ENCODE measurements at places on chromosomes 11 and 22.

GRCh38 chr11:118633979-118634378 lies 26.6 kb downstream of the PHLDB1 start:
- DNase-seq = no peak

DNA sequence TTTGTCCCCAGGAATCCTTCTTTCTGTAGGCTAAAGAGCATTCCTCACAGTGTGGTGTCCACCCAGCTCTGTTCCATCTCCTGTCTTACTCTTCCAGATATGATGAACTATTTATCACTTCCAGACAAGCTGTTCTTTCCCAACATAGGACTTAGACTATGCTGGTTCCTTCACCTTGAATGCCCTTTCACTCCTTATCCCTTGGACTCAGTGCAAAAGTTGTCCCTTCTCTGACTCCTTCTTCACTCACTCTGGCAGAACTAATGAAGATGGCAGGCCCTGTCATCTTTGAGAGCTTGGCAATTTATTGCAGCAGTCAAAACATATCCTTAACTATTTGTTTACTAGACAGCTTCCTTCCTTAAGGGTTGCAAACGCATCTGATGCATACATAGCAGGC lies 3.5 kb upstream of the OSBP2 start:
- DNase-seq = no peak

DNA sequence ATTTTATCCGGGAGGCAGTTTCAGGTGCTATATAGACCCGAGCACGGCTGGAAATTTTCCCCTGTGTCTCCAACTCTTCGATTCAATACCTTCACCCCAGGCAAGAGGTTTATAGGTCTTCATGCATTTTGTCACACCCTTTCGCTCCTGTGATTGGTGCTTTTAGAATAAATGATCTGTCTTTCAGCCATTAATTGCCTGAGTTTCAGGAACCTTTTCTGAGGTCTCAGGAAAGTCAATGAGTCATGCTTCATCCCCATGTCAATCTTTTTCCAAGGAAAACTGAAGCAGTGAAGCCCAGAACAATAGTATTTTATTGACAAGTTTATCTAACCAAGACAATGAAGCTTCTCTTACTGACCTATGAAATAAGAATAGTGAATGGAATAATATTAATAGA lies 29.9 kb downstream of the FAM181B start:
- no peak for DNase-seq

GRCh38 chr11:108307751-108308150 lies 84.9 kb downstream of the ATM start:
- DNase-seq = no peak

GRCh38 chr22:29306175-29306834 lies at the start of gene GAS2L1:
Gene GAS2L1, plus strand, starts transcription at chr22:29306650. Its CDS starts 1,456 bp downstream, at chr22:29308106.
- no peak for DNase-seq

DNA sequence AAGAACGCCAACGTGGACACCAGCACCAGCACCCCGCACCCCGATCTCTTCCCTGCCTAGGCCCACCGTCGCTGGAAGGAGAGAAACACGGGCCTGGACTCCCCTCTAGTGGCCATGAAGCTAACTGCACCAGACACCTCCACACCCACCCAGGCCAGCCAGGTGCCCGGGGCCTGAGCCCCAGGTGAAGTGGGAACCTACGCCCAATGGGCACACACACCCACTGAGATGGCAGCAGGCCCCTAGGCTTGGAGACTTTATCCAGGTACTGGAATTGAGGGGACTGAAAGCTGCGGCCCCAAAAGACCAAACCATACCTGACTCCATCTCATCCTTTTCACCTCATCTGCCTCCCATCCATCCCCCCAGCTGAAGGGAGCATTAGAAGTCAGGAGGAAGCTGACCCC lies 81.0 kb downstream of the BUD13 start:
- no peak for DNase-seq

DNA sequence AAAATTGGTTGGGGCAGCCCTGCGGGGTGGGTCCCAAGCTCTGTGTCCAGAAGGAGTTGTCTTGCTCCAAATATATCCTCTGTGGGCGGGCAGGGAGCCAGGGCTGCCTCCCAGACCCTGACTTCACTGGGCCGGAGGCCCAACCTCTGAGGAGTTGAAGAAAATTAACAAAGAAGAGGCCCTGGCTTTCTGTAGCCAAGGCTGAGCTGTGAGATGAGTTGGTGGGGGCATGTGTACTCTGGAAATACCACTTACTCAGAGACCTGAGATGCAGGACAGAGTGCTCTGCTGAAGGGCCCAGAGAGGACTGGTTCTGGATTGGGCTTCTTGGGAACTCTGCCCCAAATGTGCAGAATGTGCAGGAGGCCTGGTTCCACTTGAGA lies 96.3 kb downstream of the SWAP70 start:
- DNase-seq = peak; percentile 52

DNA sequence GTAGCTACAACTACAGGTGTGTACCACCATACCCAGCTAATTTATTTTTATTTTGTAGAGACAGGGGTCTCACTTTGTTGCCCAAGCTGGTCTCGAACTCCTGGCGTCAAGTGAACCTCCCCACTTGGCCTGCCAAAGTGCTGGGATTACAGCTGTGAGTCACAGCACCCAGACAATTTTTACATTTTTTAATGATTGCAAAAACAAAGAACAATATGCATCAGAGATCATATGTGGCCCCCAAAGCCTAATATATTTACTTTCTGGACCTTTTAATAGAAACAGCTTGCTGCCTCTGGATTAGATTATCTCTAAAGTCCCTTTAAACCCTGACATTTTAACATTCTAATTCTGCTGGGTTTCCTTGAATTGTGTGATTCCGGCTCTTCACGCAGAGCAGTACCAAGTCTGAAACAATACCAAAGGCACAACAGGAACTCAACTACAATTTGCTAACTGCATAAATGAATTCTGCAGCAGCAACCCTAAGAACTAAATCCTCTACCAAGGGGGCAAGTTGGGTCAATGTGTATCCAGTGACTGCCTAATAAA lies 25.0 kb downstream of the RAB30 start:
- DNase-seq = no peak

DNA sequence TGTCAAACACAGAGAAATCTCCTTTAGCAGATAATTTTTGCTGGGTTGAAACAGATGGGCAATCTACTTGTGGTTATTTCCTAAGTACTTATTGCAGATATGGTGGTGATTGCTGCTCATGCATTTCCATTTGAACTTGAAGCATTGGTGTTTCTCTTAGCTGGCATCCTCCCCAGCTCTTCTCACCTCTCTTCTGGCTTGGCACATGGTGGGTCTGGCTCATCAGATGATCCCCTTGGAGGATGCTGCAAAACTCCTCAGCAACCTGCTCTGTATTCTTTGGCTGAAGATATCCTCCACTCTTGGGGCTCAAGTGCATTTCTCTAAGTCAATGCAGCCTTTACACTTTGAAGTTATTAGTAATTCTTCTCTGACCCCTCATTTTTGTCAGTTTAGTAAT lies 87.3 kb upstream of the MYO18B start:
- DNase-seq = no peak

- no peak for DNase-seq
These were observed 14.1 kb downstream of the ANKK1 start for GRCh38 chr11:113401718-113402117.

DNA sequence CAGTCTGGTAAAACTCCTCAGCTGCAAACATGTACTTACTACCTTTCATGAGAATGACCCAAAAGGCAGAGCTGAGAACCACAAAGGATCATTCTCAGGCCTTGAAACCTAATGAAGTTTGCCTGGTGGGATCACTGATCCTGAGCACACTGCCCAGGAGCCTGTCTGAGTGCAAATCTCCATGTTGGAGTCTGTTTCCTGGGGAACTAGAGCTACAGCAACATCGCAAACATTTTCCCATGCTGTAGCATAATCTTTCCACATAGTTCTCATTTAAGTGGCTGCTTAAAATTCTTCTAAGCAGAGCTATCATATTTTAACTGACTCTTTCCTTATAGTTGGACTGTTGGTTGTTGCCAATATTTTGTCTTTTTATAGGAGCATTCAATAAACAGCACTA lies 58.5 kb downstream of the GUCY1A2 start:
- no peak for DNase-seq

DNA sequence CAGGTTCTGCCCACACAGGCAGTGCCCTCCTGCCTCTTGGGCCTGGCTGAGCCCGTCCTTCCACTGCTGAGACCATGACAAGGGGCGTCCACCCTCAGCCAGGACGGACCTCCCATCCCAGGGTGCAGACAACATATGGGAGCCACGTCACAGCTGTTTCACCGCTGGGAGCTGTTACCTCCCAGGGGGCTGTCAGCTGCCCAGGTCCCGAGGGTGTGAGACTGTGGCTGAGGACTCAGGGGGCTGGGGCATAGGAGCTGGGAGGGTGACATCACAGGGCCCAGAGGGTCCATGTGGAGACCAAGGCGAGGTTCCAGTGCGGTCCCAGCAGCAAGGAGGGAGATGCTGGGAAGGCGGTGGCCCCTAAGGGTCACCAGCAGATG lies 17.9 kb upstream of the CTSD start:
- DNase-seq = no peak

DNA sequence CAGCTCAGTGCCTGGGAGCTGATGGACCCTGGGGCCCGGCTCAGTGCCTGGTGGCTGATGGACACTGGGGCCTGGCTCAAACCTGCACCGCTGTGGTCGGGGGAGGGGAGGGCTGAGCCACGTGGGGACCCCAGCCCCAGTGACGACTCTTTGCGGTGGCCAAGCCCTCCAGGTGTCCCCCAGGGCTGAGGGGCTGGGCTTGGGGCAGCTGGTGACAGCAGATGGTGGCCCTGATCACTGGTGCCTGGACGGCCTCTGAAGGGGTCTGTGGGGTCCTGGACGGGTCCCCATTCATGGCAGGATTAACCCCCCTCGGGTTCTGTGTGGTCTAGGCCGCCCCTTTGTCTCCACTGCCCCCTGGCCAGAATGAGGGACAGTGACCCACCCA lies 3.4 kb upstream of the MUC5B start:
- no peak for DNase-seq

GRCh38 chr11:120540744-120541465 lies 29.4 kb downstream of the GRIK4 start:
- no peak for DNase-seq

- DNase-seq = no peak
These were observed 1.8 kb upstream of the VSTM5 start for GRCh38 chr11:93852242-93852641.

GRCh38 chr11:108853864-108854263 lies 189.0 kb downstream of the DDX10 start:
- DNase-seq = no peak

DNA sequence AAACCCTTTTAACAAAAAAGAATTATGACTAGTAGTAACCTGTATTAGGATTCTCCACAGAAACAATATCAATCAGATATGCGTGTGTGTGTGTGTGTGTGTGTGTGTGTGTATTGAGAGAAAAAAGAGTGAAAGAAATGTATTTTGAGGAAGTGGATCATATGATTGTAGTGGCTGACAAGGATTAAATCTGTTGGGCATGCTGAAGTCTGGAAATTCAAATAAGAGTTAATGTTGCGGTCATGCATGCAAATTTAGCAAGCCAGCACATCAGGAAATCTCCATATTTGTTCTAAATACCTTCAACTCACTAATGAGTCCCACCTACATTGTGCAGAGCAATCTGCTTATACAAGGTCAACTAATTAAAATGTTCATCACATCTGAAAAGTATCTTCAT lies 46.8 kb upstream of the IGLL5 start:
- DNase-seq = no peak

DNA sequence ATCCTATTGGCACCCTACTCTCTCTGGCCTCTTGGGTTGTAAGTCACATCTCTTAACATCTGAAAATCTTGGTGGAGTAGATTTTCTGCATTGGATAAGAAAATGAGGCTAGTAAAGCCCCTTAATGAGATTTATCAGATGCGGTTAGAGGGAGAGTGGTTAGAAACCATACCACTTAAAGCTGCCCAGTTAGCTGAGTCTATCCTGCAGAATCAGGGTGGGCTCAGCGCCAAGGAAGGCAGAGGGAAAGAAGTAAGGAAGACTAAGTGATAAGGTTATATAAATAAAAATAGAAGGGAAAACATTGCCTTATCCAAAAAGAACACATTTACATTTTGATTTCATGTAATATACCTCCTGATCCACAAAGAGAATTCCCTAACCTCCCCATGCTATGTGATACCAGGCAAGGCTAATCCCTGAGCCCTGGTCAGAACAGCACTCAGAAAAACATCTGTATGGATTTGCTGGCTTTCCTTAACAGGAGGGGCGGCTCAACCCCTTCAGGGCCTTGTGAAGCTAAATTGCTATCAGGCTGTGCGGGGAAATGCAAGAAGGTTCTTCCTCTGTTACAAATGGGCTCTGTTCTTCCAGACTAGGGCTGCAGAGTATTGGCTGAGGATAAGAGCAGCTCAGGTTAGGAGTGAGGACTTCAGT lies 101.7 kb downstream of the SNX19 start:
- DNase-seq = no peak

DNA sequence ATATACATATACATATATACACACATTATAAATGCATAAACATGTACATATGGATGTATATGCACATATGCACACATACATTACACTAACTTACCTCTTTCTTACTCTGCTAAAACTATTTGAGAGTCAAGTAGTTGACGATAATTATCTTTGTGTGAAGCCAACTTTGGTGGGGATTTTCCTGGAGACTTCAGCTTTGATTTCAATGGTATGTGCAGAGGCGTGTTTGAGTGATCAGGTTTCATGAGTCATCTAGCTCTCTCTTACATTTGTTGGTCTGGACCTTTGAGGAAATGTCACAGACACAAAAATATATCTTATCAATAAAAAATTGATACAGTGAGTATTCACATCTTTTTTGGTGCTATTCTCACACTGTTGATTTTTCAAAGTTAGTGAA lies 769.1 kb upstream of the LUZP2 start:
- no peak for DNase-seq

DNA sequence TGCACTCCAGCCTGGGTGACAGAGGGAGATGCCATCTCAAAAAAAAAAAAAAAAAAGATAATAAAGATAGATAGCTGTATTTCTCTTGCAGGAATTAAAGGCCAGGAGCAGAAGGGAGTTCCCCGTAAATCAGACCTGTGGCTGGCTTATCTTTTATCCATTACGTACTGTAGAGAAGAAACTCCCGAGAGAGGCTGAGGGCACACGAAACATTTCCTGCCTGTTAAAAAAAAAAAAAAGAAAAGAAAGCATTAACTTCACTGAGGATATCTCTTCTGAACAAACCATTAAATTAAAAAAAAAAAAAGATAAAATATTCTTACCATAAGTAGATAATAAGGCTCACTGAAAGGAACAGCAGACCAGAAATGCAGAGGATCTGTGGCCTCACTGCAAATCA lies 22.5 kb downstream of the P4HA3 start:
- no peak for DNase-seq

GRCh38 chr11:75422248-75423231 lies 10.5 kb downstream of the KLHL35 start:
- DNase-seq = no peak

- DNase-seq = no peak
These were observed 39.7 kb upstream of the OLFML1 start for GRCh38 chr11:7445564-7445963.

GRCh38 chr11:92751594-92751993 lies 217.9 kb upstream of the MTNR1B start:
- DNase-seq = no peak
